ENCODE measurements at places on chromosomes 4 and X. TPM values are rescaled to one million over a fixed set of nuclear protein-coding genes. Genes with fewer than 3 reads are reported as not detected.

The TMEM35A gene
- not detected for total RNA-seq

The ADGRG2 gene
- total RNA-seq, result 2.0 TPM

The NAP1L5 gene
- total RNA-seq, result 0.67 TPM

The ATP1B4 gene
- total RNA-seq, result not detected

GRCh38 chr4:53592686-53593501 lies 1.6 kb upstream of the LNX1 start:
- no peaks in the 10 kb centered on the region for H3K36me3 ChIP-seq
- no peak for DNase-seq
- H3K4me3 ChIP-seq, result peak overlapping the region; percentile 27
- H3K27ac ChIP-seq, result no peak overlapping the region

DNA sequence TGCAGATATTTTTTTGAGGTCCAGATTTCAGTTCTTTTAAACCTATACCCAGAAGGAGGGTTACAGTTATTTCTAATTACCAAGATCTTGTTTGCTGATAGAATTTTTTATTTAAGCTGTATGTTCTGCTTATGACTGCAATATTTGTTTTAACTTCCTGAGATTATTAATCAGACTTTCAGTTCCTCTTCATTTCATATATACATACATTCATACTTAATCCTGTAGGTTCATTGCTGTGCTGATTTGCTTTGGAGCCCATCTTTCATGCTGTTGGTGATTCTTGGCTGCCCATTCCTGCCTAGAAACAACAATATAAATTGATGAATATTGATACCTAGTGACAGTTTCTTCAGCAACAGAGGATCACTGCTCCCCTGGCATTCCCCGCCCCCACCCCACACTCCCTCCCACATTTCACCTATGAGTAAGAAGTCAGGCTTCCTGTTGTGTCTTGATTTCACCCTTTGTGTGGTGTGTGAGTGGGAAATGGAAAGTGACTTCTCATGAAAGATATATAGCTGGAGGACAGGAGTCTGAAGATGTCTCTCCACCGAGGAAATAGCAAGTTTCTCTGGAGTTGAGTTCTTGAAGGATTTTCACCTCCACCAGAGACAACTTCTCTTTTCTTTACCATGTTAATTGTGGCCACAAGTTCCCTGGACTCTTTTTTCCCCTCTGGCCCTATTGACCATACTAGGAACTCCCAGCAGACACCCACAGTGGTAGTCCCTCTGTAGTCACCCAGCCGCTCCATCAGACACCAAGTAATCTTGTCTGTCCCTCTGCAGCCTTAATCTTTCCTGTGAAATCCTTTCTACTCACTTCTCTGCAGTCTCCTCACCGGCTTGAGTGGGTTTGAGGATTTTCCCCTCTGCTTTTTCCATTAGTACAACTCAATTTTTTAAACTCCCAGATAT lies 118.4 kb downstream of the ASB9 start:
- no peaks in the 10 kb centered on the region for H3K4me1 ChIP-seq
- H3K36me3 ChIP-seq, result no peaks in the 10 kb centered on the region
- H3K4me3 ChIP-seq, result no peak overlapping the region
- no peak for DNase-seq
- H3K27me3 ChIP-seq, result no peaks in the 10 kb centered on the region
- no peak overlapping the region for H3K27ac ChIP-seq

DNA sequence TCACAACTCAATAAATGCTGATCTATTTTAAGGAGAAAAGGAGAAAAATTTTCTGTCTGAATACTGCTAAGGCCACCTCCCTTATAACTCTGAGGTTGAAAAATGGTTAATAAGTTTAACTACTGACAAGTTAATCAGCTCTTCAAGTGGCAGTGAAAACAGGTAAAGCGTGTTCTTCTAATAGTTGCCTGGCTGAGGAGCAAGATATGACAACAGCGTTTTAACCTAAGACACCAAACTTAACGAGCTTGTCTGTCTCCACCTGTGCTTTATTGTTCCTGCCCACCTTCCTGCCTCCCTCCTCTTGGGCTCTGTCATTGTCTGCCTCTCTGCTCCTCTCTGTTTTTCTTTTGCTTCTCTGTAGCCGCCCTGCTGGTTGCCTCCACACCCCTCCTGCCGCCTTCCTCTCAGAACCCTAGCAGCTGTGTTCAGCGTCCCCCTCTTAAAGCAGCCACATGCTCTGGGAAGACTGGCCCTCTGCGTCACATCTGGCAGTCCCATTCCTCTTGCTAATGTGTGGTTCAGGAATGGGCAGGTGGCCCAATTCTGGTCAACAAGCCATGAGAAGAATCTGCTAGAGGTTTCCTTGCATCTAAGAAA lies 4.3 kb upstream of the TSPAN5 start:
- no peak for DNase-seq
- H3K36me3 ChIP-seq, result peaks cover 2% of the 10 kb centered on the region
- peaks cover 15% of the 10 kb centered on the region for H3K4me1 ChIP-seq
- no peak overlapping the region for H3K27ac ChIP-seq

- no peak for DNase-seq
- no peaks in the 10 kb centered on the region for H3K4me1 ChIP-seq
- no peak overlapping the region for H3K27ac ChIP-seq
- no peak overlapping the region for H3K4me3 ChIP-seq
Observed at GRCh38 chr4:44446191-44446590, 2.4 kb downstream of the KCTD8 start.

DNA sequence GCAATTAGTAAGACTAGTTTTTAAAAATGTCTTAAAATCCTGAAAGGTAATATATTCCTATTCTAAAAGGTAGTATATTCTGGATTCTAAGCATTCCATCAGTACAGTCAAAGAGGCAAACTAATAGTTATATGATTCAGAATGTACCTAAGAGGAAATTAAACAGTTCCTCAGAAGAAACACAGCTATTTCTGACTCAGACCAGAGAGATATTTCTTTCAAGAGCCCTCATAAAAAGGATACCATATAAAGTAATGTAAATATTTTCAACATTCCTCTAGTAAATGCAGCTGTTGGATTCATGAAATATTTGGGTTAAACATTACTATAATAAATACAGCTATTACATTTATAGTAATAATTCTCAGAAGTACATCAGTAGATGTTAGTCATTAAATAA lies 358.3 kb downstream of the MAGEB5 start:
- no peak for DNase-seq
- H3K4me1 ChIP-seq, result no peaks in the 10 kb centered on the region
- H3K4me3 ChIP-seq, result no peak overlapping the region

DNA sequence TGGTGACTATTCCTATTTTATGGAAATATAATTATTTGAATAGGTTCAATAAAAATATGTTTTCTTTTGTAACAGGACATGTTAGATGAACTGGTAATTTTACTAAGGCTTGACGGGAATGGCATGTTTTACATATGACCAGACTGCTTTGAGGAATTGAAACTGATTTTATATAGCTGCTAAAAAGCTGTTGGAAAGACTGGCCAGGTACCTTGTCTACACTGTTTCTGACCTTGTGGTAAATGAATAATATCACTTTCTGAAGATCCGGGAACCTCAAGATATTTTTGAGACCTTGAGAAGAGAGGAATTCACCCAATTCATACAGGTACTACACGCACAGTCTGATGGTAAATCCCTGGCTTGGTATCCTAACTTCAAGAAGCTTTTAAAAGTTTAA lies 42.1 kb upstream of the USP46 start:
- H3K36me3 ChIP-seq, result no peaks in the 10 kb centered on the region
- no peak overlapping the region for H3K27ac ChIP-seq
- H3K4me1 ChIP-seq, result no peaks in the 10 kb centered on the region
- no peak for DNase-seq
- no peak overlapping the region for H3K4me3 ChIP-seq

GRCh38 chrX:140983730-140984129 lies 18.7 kb upstream of the SPANXB1 start:
- no peaks in the 10 kb centered on the region for H3K36me3 ChIP-seq
- no peaks in the 10 kb centered on the region for H3K27me3 ChIP-seq
- H3K27ac ChIP-seq, result no peak overlapping the region
- no peak overlapping the region for H3K4me3 ChIP-seq
- DNase-seq, result peak; percentile 53
- H3K4me1 ChIP-seq, result no peaks in the 10 kb centered on the region

DNA sequence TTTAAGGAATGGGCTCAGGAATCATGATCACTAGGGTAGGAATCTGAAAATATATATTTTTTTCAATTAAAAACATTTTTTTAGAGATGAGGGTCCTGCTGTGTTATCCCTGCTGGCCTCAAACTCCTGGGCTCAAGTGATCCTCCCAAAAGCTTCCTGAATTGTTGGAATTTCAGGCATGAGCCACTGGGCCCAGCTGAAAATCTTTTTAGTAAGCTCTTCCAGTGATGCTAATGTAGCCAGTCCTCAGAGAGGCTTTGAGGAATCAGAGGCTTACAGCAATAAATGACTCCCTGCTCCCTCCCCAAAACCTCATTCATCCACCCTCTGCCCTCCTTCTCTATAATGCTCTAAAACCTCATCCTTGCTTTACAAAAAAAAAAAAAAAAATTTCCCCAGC lies 129.5 kb downstream of the ZIC3 start:
- H3K36me3 ChIP-seq, result no peaks in the 10 kb centered on the region
- no peaks in the 10 kb centered on the region for H3K4me1 ChIP-seq
- no peaks in the 10 kb centered on the region for H3K27me3 ChIP-seq
- no peak overlapping the region for H3K4me3 ChIP-seq
- DNase-seq, result no peak

DNA sequence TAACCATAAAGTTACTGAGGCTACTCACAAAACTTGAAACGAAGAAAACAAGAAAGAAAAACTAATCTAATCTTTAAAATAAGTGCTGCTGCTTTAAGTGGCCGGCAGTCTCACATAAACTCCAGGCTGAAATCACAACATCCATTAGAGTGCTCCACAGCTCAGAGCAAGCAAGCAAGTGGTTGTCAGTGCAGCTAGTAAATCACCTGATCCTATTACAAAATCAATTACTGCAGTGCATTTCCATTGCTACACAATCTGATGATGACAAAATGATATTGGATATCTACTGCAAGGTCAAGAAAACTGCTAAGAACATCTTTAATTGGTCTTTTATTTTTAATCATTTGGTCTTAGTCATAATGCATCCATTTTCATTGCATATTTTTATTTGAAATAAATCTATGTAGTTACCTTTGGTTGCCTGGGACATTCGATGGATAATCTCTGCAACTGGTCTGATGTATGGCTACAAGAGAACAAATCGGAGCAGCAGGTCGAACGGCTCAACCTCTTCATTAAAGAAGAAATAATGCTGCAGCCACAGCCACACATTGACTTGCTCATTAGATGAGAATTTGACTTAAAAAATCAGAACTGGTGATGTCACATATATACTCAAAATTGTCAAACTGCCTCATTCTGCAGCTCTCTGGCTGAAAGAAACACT lies 87.7 kb downstream of the FBXW7 start:
- H3K4me3 ChIP-seq, result no peak overlapping the region
- DNase-seq, result no peak
- no peaks in the 10 kb centered on the region for H3K27me3 ChIP-seq
- H3K36me3 ChIP-seq, result no peaks in the 10 kb centered on the region
- H3K27ac ChIP-seq, result no peak overlapping the region

GRCh38 chrX:111823703-111824102 lies 52.3 kb upstream of the TRPC5OS start:
- no peaks in the 10 kb centered on the region for H3K4me1 ChIP-seq
- H3K4me3 ChIP-seq, result no peak overlapping the region
- no peaks in the 10 kb centered on the region for H3K36me3 ChIP-seq
- no peaks in the 10 kb centered on the region for H3K27me3 ChIP-seq

GRCh38 chr4:156321203-156321602 lies 367.5 kb upstream of the CTSO start:
- H3K27me3 ChIP-seq, result no peaks in the 10 kb centered on the region
- no peak overlapping the region for H3K27ac ChIP-seq
- no peaks in the 10 kb centered on the region for H3K4me1 ChIP-seq
- H3K36me3 ChIP-seq, result no peaks in the 10 kb centered on the region
- no peak overlapping the region for H3K4me3 ChIP-seq
- DNase-seq, result no peak

DNA sequence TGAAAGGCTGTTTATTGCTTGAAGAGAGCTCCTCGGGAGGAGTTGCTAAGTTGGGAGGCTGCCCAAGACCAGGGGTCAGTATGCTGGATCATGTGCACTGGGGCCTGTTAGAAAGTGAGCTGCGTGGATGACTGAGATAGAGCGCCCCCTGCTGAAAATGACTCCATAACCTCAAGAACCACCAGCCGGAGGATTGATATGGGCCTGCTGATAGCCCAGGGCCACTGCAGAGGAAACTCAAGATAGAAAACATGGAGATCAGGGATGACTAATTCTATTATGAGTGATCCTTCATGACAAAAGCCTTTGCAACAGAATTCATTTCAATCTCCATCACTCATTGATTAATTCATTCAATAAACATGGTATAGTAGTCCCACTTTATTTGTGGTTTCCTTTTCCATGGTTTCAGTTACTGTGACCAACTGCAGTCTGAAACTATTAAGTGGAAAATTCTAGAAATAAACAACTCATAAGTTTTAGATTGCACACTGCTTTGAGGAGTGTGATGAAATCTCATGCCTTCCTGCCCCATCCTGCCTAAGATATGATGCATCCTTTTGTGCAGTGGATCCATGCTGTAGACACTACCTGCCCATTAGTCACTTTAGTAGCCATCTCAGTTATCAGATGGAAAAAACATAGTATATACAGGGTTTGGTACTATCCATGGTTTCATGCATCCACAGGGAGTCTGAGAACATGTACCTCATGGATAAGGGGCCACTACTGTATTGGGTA lies 126.7 kb upstream of the MBNL3 start:
- peaks cover 2% of the 10 kb centered on the region for H3K27me3 ChIP-seq
- H3K36me3 ChIP-seq, result no peaks in the 10 kb centered on the region
- no peak overlapping the region for H3K27ac ChIP-seq
- H3K4me1 ChIP-seq, result no peaks in the 10 kb centered on the region

- no peaks in the 10 kb centered on the region for H3K4me1 ChIP-seq
- DNase-seq, result no peak
- no peak overlapping the region for H3K27ac ChIP-seq
- H3K36me3 ChIP-seq, result no peaks in the 10 kb centered on the region
- no peaks in the 10 kb centered on the region for H3K27me3 ChIP-seq
Observed at GRCh38 chr4:159010563-159011260, 92.2 kb upstream of the RAPGEF2 start.

- H3K4me3 ChIP-seq, result no peak overlapping the region
- H3K4me1 ChIP-seq, result no peaks in the 10 kb centered on the region
- no peaks in the 10 kb centered on the region for H3K27me3 ChIP-seq
- H3K36me3 ChIP-seq, result no peaks in the 10 kb centered on the region
Observed at GRCh38 chr4:174592985-174593335, 70.7 kb upstream of the HPGD start.

DNA sequence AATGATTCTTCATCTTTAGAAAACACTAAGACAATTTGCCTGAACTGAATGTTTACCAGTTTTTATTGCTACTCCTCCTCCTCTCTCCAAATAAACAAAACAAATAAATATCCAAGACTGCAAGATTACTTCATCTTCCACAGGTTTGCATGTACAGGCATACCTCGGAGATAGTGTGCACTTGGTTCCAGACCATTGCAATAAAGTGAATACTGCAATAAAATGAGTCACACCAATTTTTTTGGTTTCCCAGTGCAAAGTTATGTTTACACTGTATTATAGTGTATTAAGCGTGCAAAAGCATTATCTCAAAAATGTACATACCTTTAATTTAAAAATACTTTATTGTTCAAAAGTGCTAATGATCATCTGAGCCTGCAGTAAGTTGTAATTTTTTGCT lies 53.3 kb downstream of the FBXL5 start:
- no peaks in the 10 kb centered on the region for H3K4me1 ChIP-seq
- H3K36me3 ChIP-seq, result no peaks in the 10 kb centered on the region
- DNase-seq, result no peak
- H3K27ac ChIP-seq, result no peak overlapping the region
